ENCODE measurements at places on chromosomes 5 and 9.

GRCh38 chr5:158810615-158811014 is 289.1 kb downstream of the EBF1 start:
- no peak for DNase-seq

GRCh38 chr9:115999498-115999897 is 154.1 kb upstream of the PAPPA start:
- DNase-seq: no peak

DNA sequence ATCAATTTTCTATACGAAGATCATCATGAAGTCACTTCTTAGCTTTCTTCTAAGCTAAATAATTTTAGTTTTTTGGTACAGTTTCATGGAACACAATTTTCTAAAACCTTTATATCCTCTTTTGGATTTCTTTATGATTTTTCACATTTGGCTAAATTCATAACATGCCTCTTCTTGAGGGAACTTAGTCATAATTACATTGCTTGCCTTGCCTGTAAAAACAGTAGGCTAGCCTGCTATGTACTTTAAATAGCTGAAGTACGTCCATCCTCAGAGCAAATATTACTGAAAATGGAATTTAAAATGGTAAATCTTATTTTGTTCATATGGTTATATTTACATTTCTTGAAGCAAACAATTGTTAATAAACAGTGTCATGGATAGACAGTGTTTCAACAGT is 225.0 kb downstream of the VPS13A start:
- DNase-seq: no peak

GRCh38 chr5:172805736-172806255 is 28.3 kb upstream of the ERGIC1 start:
- no peak for DNase-seq

GRCh38 chr9:105502276-105502675 is 54.4 kb downstream of the FSD1L start:
- no peak for DNase-seq

- DNase-seq: peak; percentile 18
These were observed 341.1 kb downstream of the ASTN2 start for GRCh38 chr9:117073539-117074341.

DNA sequence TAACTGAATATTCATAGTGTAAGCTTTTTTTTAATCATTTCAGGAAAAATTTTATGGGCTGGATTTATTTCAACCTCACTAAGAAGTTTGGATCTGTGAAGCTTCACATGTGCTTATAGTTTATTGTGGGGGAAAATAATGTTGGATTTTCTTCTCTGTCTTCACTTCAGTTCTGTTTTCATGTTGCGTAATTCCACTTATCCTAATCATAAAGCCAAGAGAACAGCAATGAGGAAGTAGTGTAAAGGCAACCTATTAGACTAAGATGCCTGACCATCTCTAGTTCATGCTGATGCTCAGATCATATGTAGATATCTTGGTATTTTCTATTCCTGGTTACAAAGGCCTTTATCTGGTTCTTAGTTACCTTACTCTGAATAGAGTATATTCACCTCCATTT is 50.0 kb downstream of the CD180 start:
- DNase-seq: no peak

DNA sequence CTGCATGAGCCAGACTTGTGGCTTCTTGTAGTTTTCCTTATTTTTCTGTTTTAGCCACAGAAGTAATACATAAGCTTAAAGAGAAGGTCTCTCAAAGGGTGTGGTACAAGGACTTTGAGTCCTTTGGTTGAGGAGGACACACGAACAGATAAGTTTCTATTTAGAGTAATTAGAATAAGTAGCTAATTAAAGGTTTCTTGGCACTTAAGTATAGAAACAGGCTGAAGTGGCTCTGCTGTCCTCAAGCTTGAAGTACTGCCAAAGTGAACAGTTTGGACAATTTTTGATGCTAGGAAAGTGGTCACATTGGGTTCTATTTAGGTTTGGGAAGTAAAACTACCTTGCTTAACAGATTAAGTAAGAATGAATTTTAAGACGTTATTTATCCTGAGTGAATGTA is 278.3 kb upstream of the MPDZ start:
- DNase-seq: no peak

DNA sequence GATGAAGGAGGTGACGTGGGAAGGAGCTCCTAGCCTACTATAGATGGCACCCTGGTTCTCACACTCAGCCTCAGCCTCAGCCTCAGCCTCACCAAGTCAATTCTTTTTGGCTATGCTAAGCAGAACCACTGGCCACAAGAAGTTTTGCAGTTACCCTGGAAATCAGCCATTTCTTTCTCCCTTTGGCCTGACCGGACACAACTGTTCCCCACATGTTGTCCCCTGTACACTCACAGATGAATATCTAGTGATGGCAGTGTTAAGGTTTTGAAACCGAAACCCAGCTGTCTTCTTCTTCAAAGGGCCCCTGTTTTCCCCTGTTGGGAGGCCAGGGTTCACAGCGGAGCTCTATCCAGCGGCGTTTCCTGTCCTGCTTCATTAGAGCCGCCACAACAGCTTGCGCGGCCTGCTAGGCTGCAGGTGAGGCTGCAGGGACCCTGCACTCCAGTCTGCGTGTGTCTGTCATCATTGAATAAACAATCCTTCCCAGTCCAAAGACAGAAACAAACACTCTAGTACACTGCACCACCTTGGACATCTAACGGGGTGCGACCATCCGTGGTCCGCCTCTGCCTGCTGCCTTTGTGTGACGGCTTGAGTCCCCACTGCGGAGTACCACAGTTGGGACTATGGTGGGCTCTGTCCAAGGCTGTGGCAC is 250.5 kb downstream of the DENND1A start:
- DNase-seq: no peak

- no peak for DNase-seq
These were observed 27.8 kb upstream of the CEP120 start for GRCh38 chr5:123451047-123451446.

DNA sequence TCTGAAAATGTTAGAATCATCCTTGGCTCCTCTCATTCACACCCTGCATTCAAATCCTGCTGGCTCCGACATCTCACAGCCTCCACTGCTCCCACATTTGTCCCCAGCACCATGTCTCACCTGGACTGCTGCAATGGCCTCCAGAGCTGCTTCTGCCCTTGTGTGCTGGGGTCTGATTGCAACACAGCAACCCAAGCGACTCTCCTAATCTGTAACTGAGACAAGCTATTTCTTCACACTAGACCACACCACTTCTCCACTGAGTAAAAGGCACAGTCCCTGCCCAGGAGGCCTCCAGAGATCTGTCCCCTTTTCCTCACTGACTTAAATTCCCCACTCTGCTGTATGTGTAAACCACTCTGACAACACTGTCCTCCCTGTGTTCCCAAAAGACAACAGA is 151.1 kb upstream of the TAS2R1 start:
- DNase-seq: no peak

DNA sequence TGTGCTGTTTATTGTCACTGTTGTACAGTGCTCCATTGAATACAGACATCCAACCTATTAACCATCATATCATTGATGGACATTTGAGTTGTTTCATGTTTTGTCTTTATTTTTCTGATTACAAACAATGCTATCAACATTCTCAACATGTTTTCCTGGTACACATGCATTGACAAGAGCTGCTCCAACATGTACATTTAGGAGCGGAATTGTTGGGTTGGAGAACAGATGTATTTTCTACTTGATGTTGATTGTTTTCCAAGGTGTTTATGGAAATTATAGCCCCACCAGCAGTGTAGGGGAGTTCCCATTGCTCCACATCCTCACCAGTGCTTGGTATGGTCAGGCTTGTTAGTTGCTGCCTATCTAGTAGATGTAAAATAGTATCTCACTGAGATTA is 204.1 kb upstream of the CLINT1 start:
- DNase-seq: no peak

- no peak for DNase-seq
These were observed 168.6 kb downstream of the INSYN2B start for GRCh38 chr5:169811680-169812079.

DNA sequence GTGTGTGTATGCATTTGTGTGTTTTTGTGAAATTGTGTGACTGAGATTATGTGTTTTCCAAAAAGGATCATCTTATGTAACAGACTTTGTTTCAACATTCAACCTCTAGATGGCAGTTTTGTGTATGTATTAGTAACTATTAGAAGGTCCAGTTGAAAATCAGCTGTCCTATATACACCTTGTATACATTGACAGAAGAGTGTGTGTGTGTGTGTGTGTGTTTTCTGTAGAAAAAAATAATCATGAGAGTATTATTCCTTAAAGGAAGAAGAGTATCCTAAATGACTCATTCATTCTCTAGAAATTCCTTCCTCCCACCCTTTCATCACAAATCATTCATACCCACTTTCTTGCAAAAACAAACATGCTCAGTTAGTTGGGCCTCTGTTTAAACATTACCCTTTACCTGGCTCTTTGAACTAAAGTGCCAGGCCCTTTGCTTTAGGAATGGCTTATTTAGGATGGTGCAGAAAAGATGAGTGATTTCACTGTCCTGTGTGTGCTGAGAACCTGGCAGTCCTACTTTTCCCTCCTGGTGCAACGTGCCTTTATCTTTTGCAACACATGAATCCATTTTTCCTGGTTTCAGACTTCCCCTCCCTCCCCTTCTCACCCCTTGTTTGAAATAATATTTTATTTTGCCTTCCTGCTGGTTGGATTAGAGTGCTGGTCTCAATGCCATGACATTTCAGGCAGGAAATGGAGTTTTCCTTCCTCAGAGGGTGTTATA is 152.2 kb downstream of the ARHGAP26 start:
- peak; percentile 36 for DNase-seq

DNA sequence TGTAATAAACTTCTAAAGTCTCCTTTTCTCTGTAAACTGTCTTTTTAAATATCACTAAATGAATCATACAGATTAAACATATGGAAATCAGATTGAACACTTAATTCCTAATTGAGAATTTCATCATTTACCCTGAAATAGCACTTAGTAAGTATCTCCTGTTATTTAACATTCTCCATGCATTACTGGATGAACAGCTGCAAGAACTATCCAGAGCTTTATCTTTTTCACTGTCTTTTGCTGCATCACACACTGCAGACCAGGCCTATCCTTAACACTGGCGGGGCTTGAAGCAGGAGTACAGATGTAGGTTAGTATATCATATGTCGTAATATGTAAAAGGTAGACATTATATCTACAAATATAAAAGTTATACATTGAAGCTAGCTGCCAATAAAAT is 108.7 kb upstream of the EFNA5 start:
- no peak for DNase-seq

GRCh38 chr9:137383081-137383783 is 39.7 kb downstream of the EXD3 start:
- DNase-seq: peak; percentile 48

DNA sequence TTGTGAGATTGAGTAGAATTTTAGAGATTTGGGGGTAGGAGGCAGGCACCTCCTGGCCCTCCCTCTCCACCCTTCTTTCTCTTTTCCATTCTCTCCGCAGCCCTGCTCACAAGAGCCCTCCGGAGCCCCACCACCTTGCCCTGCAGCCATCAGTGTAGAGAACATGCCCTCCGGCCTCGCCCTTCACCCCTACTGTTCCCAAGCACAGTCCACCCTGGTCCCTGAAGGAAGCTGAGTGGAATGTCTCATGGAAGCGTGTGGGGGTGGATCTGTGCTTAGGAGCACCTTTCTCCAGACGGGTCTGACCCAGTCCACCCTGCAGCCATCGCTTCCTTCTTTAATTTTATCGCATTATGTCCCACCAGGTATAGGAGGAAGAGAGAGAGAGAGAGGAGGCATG is 267.1 kb downstream of the NSG2 start:
- no peak for DNase-seq

DNA sequence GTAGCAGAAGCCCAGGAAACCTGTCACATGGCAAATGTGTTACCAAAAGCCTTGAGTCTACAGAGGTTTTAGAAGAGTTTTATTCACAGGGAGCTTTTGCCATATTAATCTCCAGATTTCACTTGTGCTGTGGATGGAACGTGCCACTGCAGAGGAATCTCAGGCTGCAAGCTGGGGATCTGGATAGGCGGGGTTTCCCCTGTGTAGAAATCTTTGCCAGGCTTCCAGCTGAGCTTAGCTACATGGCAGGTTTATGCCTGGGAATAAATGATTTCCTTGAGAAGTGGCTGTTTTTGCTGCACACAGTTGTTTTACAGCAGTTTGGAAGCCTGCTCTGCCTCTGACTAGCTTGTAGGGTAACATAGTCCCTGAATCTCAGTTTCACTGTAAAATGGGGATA is 224.6 kb upstream of the PLPPR1 start:
- no peak for DNase-seq

- DNase-seq: no peak
These were observed 105.6 kb downstream of the NIPBL start for GRCh38 chr5:36982146-36982545.
